ENCODE measurements at places on chromosomes 7 and 10.

GRCh38 chr7:7920481-7920880 lies 48.1 kb upstream of the GLCCI1 start:
- peak; percentile 56 for DNase-seq

- no peak for DNase-seq
These were observed 31.6 kb downstream of the RASGEF1A start for GRCh38 chr10:43235070-43235900.

GRCh38 chr7:34038816-34039470 lies 133.6 kb downstream of the BMPER start:
- no peak for DNase-seq

GRCh38 chr10:75399461-75400162 lies 2.0 kb downstream of the ZNF503 start:
- peak; percentile 65 for DNase-seq

All from activated CD4-positive, alpha-beta T cell treated with anti-CD3 and anti-CD28 coated beads, Interleukin-2, Interleukin-6, amounts not matched to agents 100 ng/mL and 50 ng/mL, durations not matched to agents 16 hours and 8 hours (primary cell).